ENCODE measurements at places on chromosomes 7 and 10.

DNA sequence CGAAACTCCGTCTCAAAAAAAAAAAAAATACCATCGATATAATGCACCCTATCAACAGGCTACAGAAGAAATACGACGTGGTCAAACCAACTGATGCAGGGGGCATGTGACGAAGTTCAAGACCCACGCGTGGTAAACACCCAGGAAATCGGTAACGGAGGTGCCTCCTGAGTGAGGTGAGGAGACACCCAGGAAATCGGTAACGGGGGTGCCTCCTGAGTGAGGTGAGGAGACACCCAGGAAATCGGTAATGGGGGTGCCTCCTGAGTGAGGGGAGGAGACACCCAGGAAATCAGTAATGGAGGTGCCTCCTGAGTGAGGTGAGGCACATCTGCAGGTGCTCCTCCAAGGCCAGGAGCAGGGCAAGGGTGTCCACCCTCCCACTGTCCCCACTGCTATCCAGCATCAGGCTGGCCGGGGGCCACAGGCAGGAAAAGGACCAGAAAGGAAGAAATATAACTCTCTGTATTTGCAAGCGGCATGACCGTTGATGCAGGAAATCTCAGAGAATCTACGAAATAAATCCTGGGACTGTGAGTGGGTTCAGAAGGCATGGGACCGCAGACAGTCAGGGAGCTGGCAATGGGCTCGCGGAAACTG lies 10.7 kb upstream of the GPR146 start:
- DNase-seq: no peak

GRCh38 chr7:155408651-155409586 lies 49.0 kb upstream of the EN2 start:
- no peak for DNase-seq

- no peak for DNase-seq
Observed at GRCh38 chr10:121481180-121481579, 117.1 kb downstream of the FGFR2 start.

DNA sequence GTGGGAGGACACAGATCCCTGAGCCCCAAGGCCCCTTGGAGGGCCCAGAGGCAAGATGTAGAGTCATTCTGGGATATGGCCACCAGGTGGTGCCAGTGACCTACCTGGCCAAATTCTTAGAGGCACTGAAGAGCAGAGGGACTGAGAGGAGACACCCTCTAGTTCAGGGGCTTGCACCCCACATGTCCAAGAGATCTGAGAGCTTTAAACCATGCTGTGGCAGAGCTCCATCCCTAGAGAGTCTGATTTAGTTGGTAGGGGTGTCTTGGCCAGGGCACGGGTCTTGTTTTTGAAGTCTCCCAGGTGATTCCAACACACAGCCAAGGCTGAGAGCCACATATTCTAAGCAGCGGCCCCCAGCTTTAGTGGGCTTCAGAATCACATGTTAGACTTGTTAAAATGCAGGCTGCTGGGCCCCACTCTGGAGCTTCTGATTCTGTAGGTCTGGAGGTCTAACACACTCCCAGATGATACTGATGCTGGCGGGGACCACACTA lies 52.5 kb downstream of the PRF1 start:
- peak; percentile 66 for DNase-seq

GRCh38 chr10:79449181-79450146 lies 4.0 kb upstream of the ZCCHC24 start:
- DNase-seq: no peak

DNA sequence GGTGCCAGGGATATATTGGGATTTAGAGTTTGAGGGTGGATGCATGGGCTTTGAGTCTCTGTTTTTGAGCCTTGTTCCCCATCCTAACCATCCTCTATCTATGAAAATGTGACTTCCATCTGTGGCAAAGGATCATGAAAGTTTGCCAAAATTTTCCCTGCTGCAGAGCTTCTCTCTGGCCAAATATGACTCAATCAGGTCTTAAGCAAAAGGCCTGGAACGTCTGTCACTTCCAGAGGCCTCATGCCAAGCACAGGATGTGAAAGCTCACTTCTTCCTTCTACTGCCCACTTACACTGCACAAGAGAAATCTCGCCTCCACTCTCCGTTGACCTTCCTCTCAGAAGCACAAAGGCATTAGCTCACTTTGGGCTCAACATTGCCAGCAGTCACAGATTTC lies 696.9 kb upstream of the NRP1 start:
- DNase-seq: no peak

DNA sequence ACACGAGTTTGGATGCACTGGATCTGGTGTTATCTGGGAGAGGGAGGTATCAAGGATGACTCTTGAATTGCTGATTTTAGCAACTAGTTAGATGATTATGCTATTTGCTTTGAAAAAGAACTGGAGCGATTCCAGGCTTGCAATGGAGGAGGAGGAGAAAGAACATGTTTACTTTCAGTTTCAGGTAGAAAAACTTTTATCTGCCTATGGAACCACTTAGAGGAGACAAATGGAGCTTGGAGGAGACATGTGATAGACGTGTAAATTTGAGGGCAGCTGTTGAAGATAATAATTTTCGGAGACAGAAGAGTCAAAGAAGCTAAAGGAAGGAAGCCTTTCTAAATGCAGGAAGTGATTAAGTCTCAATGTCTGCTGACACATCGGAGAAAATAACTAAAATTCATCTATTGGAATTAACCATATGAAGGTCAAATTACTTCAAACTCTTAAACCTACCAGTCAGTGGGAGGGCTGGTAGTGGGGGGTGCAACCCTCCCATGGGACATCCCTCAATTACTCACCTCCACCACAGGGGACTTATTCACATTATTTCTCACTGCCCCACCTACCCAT lies 56.4 kb upstream of the GNAI1 start:
- DNase-seq: peak; percentile 14

- DNase-seq: peak; percentile 30
Observed at GRCh38 chr10:43138757-43139241, 554 bp downstream of the CSGALNACT2 start.

DNA sequence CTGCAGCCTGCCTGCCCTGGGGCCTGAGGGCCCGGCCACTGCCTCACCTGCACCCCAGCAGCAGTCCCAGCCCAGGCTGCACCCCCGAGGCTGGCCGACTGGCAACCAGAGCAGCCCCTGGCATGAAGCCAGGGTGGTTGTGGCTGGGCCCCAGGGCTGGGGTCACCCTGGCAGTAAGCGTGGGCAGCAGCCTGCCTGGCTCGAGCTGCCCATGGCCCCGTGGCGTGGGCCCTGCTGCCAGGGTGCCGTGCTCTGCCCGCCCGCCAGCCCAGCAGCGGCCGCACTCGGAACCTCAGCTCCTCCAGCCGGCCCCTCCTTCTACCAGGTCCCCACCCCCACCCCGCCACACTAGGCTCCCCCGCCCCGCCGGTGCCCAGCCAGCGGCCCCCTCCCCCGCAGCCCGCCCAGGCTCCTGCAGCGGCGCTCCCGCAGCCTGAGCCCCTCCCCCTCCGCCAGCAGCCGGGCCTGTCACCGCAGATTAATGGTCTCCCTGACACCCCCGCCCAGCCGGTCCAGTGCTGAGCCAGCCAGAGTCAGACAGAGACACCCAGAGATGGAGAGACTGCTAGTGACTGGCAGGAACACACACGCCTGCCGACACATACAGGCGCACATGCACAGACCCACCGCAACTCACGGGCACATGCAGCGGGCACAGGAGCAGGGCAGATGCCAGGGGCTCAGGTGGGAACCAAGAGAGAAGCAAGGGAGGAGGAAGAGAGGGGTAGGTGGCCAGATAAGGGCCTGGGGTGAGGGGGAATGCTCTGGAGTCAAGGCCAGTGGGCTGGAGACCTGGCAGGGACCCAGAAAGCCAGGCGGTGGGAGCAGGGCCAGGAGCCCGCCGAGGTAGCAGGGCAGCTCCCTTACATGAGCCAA lies 22.4 kb downstream of the KCNH2 start:
- DNase-seq: no peak

GRCh38 chr10:94546901-94547185 lies 1.3 kb downstream of the HELLS start:
- DNase-seq: no peak

DNA sequence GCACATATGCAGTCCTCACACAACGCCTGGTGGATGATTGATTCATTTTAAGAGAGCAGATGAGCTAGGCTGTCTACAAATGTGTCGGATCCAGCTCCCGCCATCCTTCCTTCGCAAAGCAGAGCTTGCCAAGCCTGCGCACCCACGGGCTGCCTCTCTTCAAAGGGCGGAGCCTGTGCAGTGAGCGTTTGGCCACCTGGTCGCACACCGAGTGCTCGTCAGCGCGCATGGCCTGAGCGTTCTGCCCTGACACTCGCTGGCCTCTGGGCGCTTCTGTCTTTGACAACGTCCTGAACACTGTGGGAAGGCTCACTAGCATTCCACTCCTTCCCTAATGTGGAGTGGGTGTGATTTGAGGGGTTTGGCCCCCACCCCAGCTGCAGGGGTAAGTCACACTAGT lies 47.1 kb upstream of the TMEM72 start:
- DNase-seq: no peak
